ENCODE measurements at places on chromosomes 4 and X. TPM values are rescaled to one million over a fixed set of nuclear protein-coding genes. Genes with fewer than 3 reads are reported as not detected.

The NWD2 gene
- total RNA-seq = 0.05 TPM

The GRIA3 gene
- total RNA-seq = 2.8 TPM

The HS3ST1 gene
- 3.4 TPM for total RNA-seq

The ARHGAP36 gene
- total RNA-seq = 0.42 TPM

The PSAPL1 gene
- 0.38 TPM for total RNA-seq

The RIPPLY1 gene
- total RNA-seq = not detected

The PRKG2 gene
- 3.3 TPM for total RNA-seq
